ENCODE measurements at places on chromosomes 13 and 19. TPM values are rescaled to one million over a fixed set of nuclear protein-coding genes. Genes with fewer than 3 reads are reported as not detected.

KRTDAP gene
- total RNA-seq: not detected

GPC6 gene
- 0.16 TPM for total RNA-seq

DNA sequence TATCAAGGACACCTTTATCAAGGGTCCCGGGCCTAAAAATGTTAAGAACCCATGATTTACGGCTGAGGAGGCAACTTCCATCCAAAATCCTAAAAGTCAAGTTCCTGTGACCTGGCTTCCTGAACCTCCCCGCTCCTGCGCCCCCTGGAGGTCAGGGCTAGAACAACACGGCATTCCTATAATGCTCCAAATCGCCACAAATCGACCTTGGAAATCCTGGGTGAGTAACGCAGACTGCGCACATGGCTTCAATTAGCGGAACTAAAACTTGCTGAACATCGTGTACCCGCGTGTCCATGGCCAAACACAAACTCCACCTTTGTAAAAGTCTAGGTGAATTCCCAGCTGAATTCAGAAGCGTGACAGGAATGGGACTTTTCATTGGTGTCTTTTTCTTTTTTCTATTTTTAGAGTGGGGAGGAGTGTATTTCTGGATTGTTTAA is 4.3 kb upstream of the C5AR1 start:
- peak; percentile 87 for DNase-seq

- no peak for DNase-seq
Observed at GRCh38 chr19:50837300-50837699, 3.9 kb upstream of the KLK15 start.

DNA sequence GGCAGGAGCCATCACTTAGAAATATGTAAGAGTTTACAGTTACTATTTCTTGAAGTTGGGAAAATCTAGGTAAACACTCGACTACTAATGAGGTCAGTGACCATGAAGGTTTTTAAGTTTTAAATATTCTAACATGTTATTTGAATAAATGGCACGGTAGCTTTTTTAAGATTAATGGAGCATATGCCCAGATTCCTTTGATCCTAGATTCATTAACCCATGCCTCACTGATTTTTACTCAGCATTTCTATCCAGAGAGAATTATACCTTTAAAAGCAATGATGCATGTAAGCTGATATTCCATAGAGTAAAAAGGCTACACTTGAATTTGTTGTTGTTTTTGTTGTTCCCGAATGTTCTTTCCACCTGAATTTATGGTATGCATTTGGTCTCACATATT is 541.4 kb downstream of the DACH1 start:
- DNase-seq: no peak

- DNase-seq: no peak
Observed at GRCh38 chr13:100108913-100109507, 20.1 kb downstream of the PCCA start.

DNA sequence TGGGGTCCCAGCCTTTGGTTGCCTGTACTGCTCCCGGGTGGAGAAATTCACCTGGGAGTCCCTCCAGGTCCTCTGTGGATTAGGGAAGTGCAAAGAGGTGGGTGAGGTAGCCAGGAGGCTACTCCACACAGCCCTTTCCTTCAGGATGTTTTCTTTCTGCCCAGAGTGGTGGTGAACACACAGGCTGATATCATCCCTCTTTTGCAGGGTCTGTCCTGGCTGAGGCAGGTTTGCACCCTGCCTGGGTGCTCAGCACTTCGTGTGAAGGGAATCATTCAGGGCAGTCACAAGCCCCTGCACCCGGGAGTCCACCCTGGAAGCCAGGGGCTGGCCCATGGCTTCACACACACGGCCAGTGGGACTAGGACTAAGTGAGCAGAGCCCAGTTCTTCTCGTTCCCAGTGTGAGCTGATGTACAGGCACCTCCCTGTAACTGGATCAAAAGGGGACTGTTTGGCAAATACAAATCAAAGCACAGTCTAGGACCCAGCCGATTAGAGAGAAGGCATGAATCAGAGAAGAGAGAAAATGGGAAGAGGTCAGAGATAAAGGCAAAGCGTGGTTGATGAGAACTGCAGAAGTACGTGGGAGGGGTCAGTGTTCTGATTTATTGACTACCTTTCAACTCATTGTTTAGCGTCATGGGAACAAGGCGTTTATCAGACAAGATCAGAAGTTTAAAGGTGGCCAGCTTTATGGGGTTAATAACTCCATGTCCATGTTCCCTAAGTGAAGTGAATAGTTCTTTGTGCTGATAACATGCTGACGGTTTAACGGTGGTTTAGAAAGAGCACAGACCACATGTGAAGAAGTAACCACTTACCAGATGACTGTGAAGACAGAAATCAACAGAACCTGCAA is 30.4 kb upstream of the SPATA13 start:
- DNase-seq: peak; percentile 15

Measured in Caco-2 (cell line).